A549 (cell line): ENCODE measurements at places on chromosomes 5 and 9.
A peak's percentile ranks its signal among the peaks of the same experiment; 100 is the strongest.

DNA sequence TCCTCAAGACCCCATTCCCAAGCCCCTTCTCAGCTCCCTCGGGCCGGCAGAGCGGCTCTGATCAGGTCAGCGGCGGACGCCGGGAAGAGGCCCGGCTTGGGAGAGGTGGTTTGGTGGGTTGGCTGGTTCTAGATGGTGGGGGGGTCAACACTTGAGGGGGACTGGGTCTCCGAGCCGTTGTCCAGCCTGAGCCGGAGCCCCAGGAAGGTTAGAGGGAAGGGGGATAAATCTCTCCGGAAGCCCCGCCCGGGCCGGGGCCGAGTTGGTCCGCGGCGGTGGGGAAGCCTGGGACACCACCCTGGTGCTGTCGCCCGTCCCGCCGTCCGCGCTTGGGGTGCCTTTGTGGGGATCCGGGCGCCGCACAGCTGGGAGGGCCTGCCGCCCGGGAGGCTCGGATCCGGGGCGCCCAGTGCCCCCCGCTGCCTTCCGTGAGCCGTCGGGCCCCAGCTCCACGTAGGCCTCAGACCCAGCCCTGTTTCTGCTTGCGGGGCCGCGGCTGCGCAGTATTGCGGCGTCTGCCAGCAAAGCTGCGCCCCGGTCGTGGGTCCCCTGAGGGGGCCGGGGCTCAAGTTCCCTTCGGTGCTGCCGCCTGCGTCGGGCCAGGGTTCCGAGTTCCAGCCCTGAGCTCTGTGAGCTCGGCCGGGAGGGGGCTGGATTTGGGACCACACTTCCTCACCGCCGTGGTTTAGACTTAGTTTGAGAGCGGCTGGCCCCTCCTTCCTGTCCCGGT lies 542 bp upstream of the TRIM52 start:
- DNase-seq: peak; percentile 83

- DNase-seq: no peak
These were observed 366.4 kb upstream of the RIOK2 start for GRCh38 chr5:97549496-97549895.

GRCh38 chr5:10366310-10367272 lies 13.1 kb downstream of the MARCHF6 start:
- peak; percentile 56 for DNase-seq

DNA sequence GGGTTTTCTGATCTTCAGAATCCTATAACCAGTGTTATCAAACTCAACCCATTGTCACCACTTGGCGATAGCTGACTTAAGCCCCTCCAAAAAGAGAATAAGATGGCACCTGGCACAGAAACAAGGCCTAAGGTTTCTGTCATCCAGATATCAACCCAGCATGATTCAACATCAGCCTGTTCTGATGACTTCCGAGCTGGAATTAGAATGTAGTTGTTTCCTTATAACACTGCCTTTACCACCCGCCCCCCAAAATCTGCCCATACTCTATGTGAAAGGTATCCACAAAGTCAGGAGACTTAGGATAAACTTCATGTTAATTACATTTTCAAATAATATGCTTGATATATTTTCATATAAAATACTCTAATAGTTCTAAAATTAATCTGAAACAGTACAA lies 5.2 kb downstream of the KLF9 start:
- DNase-seq: no peak

DNA sequence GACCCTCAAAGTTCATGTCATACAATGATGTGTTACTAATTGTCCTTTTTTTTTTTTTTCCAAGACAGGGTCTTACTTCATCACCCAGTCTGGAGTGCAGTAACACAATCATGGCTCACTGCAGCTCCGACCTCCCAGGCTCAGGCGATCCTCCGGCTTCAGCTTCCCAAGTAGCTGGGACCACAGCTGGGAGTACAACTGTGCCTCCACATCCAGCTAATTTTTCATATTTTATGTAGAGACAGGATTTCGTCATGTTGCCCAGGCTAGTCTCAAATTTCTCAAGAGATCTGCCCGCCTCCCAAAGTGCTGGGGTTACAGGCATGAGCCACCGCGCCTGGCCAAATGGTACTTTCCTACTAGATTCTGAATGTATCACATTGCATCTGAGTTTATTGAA lies 49.4 kb upstream of the EBF1 start:
- no peak for DNase-seq

- no peak for DNase-seq
These were observed 159.0 kb downstream of the PBX3 start for GRCh38 chr9:125906144-125906543.

GRCh38 chr5:151072630-151073025 lies 8.2 kb downstream of the TNIP1 start:
- peak; percentile 79 for DNase-seq

DNA sequence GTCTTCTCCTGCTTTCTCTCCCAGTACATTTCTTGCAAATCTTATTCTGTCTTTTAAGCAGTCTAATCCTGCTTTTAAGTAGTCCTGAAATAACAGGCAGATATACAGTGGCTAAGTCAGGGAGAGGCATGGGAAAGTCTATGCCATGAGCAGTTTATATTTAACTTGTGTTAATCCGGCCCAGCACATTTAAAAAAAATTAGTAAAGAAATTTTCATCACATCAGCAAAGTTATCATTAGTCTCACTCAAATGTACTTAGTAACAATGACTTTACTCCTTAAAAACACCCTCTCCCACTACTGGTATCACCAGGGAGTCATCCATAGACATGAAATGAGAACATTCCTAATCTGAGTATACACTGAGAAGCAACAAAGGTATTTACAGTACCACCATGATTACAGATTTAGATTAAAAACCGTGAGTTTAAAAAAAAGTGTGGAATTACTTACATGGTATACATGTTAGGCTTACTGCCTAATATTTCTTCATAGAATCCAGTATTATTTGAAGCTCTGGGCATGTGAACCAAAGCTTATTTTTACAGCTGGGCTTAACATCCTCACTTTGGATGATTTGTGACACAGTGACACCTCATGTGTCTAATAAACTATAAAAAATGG lies 75.9 kb upstream of the DAB2 start:
- DNase-seq: no peak

- peak; percentile 35 for DNase-seq
These were observed 760 bp downstream of the NPR3 start for GRCh38 chr5:32711681-32712480.

- no peak for DNase-seq
These were observed 1.7 kb downstream of the MSX2 start for GRCh38 chr5:174725991-174726601.
